ACHN (cell line): ENCODE measurements at places on chromosomes 12 and 14.

GRCh38 chr14:56808383-56809269 is 1.7 kb downstream of the OTX2 start:
- DNase-seq = no peak

DNA sequence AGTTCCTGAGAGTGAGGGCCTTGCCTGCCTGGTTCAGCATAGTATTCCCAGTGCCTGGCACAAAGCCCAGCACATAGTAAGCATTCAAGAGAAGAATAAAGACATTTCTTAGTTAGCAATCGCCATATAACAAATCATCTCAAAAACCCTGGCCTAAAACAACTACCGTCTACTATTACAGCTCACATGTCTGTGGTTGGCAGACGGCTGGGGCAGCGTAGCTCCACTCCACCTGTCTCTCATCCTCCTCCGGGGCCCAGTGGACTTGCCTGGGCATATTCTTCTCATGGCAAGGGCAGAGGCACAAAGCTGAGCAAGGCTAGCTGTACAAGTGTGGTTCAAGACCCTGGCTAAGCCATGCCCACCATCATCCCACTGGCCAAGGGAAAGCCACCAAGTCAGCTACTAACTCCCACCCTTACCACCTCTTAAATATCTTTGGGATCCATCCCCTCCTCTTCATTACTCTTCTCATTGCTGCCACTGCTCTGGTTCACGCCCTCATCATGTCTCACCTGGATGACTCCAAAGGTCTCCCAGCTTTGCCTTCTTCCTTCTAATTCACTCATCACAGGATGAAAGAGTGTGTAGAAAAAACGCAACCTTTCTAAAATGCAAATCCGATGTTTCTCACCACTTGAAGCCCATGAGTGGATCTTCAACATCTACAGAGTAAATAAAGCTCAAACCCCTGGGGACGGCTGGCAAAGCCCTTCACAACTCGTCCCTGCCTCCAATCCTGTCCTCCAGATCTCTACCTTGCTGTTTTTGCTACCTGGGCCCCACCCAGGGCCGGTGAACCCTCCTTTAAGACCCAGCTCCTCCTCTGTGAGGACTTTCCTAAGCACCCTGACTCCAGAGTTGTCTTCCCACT is 10.4 kb downstream of the TMEM229B start:
- DNase-seq = no peak

GRCh38 chr14:60656686-60657455 is 7.6 kb upstream of the SIX1 start:
- DNase-seq = peak; percentile 67

GRCh38 chr14:104245075-104245474 is 106.7 kb downstream of the KIF26A start:
- no peak for DNase-seq

GRCh38 chr12:70271025-70271424 is 27.8 kb downstream of the CNOT2 start:
- peak; percentile 67 for DNase-seq

GRCh38 chr12:104957719-104958000 is 430 bp downstream of the SLC41A2 start:
- DNase-seq = peak; percentile 51

GRCh38 chr14:102586420-102587104 is 5.9 kb upstream of the RCOR1 start:
- DNase-seq = no peak

GRCh38 chr12:121444842-121445202 is 44.9 kb downstream of the RNF34 start:
- DNase-seq = no peak

DNA sequence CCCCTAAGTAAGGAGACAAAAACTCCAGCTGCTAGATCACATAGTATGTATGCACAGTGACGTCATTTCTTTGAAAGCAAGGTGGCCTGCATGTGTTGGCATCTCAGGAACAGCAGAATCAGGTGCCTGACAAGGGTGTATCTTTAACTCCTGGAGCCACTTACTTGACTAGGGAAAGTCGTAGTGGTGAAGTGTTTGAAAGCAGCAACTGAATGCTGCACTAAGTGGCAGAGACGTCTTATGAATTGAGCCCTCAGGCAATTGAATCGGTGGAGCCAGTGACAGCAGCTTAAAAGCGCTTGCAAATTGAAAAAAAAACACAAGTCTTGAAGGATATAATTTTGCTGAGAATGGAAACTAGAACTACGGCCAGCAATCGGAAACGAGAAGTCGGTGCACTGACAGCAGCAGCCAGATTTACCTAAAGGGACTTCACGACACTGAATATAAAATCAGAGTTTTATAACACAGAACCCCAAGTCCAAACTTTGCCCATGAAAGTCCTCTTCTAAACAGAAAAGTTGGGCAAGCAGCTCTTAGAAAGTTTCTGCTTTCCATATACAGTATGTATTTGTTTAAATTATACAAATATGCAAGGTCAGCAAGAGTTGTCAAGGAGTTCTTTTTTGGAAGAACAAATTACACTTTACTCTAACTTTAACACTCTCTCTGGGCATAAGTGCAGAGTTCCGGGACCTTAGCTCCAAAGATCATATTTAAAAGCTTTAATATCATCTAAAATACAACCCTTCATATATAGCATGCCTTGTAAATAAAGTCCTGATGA is 1.1 kb downstream of the IGF1 start:
- DNase-seq = no peak

DNA sequence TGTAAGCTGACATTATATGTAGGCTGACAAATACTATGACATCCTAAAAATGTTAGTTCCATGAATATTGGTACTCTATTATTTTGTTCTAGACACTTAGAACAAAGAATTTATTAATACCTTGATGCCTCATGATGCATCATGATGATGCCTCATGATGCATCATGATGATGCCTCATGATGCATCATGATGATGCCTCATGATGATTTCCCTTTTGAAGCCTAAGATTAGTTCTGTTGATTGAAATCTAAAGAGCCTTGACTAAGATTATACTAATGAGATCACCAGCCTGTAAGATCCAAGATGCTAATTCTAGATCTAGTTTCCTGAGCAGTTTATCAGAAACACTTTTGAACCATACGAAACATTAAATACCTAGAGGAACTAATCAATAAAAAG is 4.6 kb upstream of the CEP128 start:
- DNase-seq = no peak

- no peak for DNase-seq
Observed at GRCh38 chr14:24857277-24857676, 192.7 kb downstream of the STXBP6 start.

DNA sequence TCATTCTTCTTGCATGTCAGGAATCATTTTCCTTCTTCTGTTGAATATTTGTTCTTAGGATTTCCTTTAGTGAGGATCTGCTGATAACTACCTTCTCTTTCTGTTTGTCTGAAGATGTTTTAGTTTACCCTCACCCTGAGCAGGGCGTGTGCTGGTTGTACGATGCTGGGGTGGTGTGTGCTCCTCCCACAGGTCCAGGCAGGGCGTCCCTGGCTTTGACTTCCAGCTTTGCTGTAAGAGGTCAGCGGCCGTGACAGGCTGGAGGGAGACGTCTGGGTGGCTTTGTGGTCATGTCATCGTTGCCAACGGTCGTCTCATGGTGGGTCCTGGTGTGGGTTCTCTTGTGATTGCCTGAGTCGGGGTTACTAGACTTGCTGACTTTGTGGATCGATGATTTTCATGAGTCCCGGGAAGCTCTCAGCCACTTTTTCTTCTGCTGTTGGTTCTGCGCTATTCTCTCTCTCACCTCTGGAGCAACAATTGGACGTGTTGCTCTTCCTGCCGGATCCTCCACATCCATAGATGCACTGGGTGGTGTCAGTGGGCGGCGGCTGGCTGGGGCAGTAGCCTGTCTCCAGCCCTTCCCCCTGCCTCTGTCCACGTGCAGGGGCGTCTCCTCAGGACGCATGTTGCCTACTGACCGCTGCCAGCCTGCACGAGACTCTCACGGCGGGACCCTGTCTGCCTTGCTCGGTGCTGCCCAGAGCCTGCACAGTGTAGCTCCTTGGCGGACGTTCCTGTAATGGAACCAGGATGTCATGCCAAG is 8.4 kb downstream of the PACS2 start:
- DNase-seq = no peak

GRCh38 chr14:92994131-92994676 is 71.3 kb downstream of the CHGA start:
- no peak for DNase-seq

DNA sequence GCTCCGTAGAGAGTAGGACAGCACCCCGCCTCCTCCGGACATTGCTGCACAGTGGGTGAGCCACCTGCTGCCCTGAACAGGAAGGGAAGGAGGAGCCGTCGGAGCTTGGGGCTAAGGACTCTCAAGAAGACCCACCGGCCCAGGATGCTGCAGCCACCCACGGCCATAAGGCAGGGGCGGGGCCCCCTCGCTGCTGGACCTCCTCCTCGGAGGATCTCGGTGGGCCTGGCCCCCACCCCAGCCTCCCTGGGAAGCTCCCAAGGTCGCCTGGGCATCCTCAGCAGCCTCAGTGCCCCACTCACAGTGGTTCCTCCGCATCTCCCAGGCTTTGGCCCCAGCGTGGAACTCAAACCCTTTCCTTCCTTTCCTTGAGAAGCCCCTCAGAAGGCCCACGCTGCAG is 68.6 kb upstream of the DIO3 start:
- DNase-seq = no peak

GRCh38 chr14:72909163-72909562 is 15.3 kb upstream of the DPF3 start:
- DNase-seq = no peak

DNA sequence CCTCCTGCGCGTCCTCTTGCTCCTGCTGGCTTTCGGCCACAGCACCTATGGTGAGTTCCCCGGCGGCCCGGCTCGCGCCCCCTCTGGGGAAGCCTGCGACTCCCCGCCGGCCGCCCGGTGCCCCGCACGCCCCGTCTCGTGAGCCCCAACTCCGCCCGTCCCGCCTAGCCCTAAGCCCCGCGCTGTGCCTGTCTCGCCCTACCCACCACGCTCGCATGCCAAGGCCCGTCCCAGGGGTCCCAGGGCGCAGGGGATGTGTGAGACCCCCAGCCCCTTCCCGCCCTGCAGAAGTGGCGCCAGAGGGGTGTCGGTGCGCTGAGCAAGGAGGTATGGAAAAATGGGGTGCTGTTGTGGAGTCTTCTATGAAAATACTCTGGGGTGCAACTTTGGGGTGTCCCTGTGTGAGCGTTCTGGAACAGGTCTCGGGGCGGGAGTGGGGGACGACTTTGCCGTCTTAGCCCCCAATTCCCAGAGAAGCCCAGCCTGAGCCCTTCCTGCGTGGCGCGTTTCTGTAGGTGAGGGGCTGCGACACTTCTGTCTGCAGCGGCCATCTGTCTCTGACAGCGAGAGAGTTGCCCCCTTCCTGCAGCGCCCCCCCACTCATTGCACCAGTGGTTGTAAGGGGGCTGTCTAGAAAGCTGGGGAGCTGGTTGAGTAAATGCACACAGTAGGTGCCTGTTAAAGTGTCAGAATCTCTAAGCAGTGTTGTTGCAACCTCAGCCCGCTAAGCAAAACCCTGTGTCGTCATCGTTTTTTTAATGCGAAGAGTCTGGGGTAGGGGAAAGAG is 587 bp downstream of the DLK1 start:
- DNase-seq = no peak

DNA sequence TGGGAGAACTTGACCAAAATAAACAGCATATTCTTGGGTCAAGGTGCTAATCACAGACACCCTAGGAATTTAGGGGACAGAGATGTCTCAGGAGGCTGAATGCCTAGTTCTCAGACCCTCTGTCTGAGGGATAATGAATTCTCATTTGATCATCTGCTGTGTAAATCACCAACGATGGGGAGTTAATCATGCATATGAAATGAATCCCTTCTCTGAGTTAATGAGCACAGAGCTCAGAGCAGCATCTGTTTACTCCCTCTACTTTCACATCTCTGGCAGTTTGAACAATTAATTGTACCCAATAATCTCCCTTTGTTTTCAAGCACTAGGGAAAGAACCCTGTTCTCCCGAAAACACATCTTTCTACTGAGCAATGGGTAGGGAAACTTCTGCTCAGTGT is 129.4 kb upstream of the SRRM4 start:
- DNase-seq = no peak

GRCh38 chr12:132279184-132279889 is 50.1 kb downstream of the GALNT9 start:
- DNase-seq = no peak

GRCh38 chr12:94954948-94955592 is 48.4 kb downstream of the NDUFA12 start:
- DNase-seq = no peak

- DNase-seq = no peak
Observed at GRCh38 chr12:32249777-32250176, 143.1 kb downstream of the BICD1 start.

GRCh38 chr12:10154145-10154496 is 17.8 kb downstream of the OLR1 start:
- no peak for DNase-seq

DNA sequence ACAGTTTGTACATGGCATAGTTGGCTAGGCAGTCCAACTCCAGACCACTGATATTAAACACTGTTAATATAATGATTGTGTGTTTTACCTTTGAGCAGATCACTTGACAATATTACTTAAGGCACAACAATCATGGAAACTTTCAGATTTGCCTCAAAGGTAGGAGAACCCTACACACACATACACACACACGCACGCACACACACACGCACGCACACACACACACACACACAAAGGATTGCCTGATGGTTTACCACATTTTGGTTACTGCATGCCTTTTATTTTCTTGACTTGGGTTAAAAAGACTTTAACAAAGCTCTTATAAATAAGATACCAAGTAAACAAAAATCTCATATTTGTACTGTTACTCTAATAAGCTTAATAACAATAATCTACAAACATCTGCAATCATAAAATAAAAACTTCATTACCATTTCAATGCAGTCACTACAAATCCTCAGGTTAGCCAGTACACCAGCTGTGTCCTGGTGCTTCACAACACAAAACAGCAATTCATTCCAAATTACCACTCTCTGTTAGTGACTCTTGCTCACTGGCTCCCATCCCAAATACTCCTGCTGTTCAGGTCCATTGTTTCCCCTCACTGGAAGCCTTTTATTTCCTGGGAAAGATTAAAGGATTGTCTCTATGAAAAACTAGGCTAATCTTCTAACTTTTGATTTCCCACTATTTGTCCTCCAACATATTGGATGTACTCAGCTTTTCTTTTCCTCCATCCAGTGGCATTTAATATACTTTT is 175.2 kb upstream of the ATP2B1 start:
- DNase-seq = no peak
